Mesenchymal stem cell (in vitro differentiated cells and primary cell): ENCODE measurements at places on chromosomes 5 and 9.

DNA sequence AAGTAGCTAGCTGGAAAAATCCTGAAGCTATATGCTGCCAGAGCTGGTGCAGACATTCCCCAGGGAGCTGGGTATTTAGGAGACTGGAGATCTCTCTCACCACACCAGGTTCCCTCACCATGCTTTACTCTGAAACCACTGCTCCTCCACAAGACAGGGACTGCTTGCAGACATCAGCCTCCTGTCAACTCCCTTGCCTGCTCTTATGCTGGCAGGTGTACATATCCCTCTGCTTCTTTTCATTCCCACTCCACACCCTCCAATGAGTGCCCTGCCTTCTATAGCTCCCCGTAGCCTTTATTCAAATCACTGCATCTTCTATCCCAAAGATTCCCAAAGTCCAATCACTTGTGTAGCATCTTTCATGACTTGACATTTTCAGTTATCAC lies 380.7 kb downstream of the NFIB start:
- DNase-seq, result no peak

DNA sequence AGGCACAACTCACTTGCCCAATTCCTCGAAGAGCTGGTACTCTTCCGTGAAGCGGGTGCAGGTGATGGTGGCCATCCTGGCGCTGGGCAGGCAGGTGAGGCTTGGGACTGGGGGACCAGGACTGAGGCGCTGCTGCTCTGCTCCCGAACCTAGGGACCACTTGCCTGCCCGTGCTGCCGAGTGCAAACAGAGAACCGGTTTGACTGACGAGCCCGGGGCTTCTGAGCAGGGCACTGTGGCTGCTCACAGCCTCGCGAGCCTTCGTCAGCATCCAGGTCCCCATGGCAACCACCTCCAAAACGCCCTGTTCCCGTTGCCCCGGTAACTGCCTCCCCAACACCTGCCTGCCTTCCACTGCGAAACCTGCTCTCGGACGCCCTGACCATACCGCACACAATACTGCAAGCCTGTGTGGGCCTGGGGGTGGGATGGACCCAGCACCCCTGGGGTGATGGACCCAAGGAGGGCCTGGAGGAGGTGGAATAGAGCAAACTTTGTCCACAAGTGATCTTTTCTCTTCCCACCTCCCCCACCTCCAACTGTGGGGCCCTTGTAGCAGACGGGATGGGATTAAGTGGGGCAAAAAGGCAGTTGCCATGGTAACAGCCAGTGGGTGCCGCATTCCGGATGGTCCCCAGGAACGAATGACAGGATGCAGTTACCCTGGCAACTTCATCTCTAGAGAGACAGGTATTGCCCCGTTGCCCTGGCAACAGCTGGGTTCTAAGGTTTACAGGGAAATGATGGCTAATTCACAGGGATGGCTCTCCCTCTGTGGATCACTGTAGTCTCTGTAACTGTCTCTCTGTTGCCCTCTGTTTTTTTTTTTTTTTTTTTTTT lies at the start of gene CAMK2A:
Gene CAMK2A, minus strand, starts transcription at position 223 of the 840 bp plus-strand sequence. Its CDS starts 148 bp downstream, at position 75.
- DNase-seq, result no peak

DNA sequence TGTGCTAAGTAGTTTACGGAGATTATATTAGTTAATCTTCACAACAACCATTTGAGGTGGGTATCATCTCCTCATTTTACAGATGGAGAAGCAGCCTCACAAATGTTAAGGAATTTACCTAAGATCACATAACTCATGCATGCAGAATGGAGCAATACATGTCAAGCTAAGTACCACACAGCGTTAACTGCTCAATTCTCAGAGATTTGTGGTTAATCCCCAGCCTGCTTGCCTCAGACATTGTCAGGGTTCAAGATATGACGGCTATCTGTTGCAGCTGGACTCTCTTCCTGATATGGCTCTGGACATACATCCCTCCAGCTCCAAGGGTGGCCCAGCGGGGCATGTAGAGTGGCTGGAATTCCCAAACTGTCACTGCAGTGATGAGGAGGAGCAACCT lies 7.3 kb upstream of the ZNF346 start:
- no peak for DNase-seq

GRCh38 chr5:6508931-6509330 lies 60.3 kb downstream of the UBE2QL1 start:
- DNase-seq, result no peak

DNA sequence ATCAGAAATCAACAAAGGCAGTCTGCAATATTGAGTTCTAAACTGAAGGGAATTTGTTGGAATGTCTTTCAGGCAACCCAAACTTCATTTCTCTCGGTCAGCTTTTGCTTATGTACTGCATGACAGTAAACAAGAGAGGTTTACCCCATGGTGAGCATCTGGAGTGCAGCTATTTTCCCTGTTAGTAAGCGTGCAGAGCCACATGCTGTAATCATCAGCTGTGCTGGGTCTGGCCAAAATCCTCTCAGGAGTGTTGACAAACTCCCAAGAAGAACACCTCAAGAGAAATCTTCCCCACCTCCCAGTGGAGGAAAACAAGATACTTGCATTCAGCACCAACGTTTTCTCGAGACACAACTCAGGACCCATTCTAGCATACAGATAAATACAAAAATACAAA lies 83.6 kb upstream of the ADAMTSL1 start:
- peak; percentile 33 for DNase-seq

GRCh38 chr5:66277981-66278380 lies 133.9 kb downstream of the SREK1 start:
- DNase-seq, result no peak

DNA sequence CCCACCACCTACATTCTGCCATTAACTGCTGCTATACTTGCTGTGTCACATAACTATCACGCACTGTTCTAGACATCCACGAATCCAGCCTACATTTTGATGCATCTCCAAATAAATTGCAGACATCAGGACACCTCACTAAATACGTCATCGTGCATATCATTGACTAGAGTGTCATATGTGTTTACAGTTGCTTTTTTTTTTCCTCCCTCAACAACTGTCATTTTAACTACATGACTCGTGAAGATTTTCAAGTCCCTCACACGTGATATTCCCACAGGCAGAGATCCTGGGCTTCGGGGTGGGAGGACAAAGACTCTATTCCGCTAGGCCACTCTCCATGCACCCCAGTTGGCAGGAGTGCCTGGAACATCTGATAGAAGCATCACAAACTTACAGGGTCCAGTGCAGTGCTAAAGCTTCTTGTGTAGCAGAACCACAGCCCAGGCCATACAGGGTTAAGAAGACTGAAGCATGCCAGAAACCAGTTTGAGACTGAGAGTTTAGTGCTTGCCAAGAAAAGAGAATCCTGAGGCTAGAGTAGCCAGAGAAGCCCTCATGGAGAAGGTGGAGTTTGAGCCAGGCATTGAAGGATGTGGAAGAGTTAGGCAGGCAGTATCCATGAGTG lies 1.1 kb downstream of the PCYOX1L start:
- peak; percentile 34 for DNase-seq

GRCh38 chr5:81391-82021 lies 10.5 kb upstream of the PLEKHG4B start:
- DNase-seq, result no peak
